ENCODE measurements at places on chromosomes 16 and 17.

DNA sequence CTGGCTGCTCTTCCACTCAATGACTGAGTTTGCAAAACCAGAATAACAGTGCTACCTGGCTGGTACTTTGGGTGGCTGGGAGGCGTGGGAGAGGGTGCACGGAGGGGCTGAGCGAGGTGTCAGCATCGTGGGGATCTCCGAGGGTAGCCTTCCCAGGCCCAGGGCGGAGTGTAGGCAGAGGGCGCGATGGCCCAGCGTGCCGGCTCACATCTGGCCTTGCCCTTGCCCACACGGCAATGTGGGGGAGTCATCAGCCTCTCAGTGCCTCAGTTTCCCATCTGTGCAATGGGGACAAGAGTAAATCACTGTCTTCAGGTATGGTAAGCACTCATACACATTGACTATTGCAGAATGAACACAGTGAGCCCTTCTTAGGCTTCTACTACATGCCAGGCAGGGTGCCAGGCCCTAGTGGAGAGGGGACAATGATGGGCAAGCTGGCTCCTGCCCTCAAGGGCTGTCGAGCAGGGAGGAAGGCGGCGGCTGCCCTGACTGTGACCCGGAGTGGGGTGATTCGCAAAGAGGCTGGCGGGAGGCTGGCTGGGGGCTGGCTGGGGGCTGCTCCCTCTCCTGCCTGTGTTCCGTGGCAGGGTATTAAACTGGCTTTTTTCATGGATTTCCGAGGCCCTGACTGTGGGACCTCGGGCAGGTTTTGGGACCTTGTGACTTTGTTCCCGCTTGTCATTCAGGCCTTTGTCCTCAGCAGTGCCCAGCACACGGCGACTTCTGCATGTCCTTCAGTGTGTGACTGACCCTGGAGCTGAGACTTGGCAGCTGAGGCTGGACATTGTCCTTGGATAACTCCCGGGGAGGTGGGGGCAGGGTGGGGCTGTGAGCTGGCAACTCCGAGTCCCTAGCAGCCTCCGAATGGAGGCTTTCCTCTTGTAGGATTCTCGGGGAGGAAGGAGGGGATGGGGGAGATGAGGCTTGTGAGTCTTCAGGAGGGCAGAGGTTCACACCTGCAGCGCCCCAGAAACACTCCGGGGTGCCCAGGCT is 243.1 kb downstream of the SEC14L1 start:
- no peak for DNase-seq

GRCh38 chr16:67425061-67425460 is 5.9 kb upstream of the HSD11B2 start:
- no peak for DNase-seq

DNA sequence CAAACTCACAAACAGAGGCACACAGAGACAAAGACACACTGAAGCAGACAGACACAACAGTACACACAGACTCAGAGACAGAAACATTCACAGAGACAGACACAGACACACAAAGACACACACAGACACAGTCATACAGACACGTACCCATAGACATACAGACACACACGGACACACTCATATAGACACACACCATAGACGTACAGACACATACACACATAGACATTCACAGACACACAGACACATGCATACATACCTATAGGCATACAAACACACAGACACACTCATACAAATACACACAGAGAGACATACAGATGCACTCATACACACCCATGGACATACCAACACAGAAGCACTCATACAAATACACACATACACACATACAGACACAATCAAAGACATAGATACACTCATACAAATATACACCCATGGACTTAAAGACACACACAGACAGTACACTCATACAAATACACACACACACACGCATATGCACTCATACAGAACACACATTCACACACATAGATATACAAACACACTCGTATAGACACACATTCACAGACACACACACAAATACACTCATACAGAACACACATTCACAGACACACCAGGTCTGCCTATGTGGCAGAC is 19.9 kb upstream of the MRTFB start:
- no peak for DNase-seq

DNA sequence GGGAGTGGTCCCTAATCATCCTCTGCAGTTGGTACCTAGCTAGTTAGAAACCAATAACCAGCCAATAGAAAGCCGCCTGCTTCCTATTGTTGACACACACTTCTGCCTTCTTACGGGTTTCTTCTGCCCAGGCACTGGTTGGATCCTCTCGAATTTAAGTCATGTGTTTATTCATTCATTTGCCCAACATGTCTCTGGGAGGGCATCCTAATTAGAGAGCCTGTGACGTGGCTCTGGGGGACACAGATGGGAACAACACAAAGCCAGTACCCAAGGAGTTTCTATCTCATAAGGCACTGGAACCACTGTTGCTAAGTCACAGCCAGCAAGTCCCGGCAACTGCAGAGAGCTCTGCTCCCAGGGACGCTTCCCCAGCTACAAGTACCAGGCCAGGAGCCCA is 300.7 kb upstream of the TNRC6C start:
- no peak for DNase-seq

GRCh38 chr17:7511108-7511507 is 26.9 kb downstream of the POLR2A start:
- no peak for DNase-seq

DNA sequence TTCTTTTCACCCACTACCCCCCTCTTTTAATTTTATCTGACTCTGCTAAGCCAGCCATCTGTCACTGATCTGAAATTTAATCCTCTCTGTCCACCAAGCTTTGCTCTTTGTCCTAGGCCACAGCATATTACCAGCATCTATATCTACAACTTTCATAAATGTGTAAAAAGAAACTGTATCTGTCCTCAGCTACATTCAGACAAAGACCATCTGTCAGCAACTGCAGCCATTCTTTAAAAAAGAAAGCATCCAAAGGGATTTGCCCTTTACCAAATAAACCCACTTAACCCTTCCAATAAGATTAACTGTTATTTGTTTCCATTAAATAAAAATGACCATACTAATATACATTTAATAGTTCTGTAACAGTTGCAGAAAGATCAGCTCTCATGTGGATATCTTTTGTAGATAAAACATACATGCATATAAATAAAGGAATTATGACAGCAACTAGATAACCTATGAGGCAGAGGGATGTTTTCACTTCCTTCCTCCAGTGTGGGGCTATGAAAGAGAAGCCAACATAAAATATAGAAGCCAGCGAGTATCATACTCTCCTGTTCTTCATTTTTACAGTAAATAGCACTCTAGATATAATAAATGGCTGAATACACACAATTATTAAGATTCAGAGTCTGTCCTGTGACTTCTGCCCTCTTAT is 602.5 kb upstream of the SALL1 start:
- DNase-seq, result no peak

GRCh38 chr17:72343911-72344310 is 223.1 kb downstream of the SOX9 start:
- DNase-seq, result no peak

- no peak for DNase-seq
These were observed 10.2 kb upstream of the ETV4 start for GRCh38 chr17:43556292-43556691.

DNA sequence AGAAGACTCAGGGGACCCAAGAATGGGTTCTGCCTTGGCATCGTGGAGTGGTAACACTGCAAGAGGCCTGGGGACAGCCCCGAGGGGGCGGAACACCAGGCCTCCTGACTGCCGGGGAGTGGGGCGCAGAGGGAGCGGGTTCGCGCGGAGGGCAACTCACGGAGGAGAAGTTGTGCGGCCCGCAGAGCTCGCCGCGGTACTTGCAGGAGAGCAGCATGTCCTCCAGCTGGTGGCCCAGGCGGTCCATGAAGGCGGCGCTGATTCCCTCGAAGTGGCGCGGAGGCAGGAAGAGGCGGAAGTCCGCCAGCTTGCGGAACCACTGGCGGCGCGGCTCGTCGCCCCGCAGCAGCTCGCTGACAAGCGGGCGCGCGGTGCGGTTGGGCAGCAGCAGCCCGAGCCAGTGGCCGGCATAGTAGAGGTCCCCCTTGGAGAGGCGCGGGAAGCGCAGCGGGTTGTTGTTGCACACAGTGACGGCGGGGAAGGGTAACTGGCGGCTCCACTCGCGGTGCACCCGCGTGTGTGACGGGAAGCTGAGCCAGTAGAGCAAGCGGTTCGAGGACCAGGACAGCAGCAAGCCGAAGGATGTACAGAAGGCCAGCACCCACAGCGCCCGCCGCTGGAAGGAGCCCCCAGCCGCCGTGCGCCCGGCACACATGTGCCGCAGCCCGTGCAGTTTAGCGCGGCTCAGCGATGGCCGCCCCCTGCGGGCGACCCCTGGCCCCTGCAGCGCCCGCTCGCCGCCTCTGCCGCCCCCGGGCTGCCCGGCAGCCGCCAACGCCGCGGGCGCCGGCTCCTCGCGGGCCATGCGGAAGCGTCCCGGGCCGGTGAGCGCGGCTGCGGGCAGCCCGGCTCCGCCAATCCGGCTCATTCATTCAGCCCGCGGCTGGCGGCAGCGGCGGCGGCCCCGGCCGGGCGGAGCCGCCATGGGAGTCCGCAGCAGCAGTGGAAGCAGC is 1.6 kb downstream of the ASIC2 start:
- DNase-seq, result no peak

GRCh38 chr16:9843424-9844018 is 338.7 kb downstream of the GRIN2A start:
- no peak for DNase-seq

DNA sequence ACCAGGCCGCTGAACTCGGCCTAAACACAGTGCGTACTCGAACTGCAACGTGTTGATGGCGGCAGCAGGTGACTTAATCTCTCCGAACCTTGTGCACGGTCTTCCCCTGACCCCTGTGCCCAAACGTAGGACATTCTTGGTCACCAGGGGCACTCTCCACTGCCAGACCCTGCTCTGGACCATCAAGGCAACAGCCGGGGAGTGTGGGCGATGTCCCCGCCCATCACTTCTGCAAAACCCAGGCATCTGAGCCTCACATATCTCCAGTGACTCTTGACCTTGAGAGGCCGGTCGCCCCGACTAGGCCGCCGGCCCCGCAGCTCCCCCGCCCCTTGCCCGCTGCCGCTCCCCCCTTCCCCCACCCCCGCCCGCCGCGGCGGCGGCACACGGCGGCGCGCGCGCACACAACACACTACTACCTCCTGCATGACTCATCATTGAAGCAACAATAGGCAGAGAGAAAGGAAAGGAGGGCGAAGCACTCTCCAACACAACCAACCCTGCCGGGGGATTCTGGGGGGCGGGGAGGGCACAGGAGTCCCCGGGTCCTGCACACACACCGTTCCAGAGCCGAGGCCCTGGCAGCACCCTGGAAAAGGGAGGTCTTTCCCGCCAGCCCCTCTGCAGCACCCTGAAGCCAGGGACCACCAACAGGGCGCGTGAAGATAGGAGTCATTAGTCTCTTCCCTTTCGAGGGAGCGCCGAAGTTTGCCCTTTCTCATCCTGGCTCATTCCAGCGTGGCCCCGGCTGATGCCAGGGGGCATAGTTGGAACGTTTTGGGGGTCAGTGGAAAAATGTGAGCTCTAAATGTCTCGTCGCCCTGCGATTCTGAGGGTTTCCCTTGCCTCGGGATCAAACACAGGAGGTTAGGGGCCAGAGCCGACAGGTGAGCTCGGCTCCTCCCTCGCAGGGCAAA is 1.9 kb downstream of the MNT start:
- peak; percentile 32 for DNase-seq

- no peak for DNase-seq
These were observed 64.6 kb downstream of the USP32 start for GRCh38 chr17:60327134-60327900.

- no peak for DNase-seq
These were observed 16.3 kb upstream of the AURKB start for GRCh38 chr17:8226536-8227237.

DNA sequence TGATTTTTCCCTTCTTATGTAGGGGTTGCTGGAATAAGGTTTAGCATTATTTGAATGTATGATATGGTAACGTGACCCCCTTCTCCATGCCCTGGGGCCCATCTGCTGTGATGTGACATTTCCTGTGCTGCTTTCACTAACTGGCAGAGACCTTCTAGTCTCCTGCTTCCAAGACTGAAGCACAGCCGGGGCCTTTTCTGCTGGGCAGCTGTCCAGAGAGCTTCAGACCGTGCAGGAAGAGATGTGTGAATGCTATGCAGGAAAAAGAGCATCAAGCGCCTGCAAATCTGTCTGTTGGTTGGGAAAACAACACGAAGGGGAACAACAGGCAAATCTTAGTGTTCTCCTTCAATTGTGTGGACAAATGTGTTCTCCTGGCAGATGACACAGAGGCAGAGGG is 128.5 kb downstream of the SPACA3 start:
- no peak for DNase-seq

DNA sequence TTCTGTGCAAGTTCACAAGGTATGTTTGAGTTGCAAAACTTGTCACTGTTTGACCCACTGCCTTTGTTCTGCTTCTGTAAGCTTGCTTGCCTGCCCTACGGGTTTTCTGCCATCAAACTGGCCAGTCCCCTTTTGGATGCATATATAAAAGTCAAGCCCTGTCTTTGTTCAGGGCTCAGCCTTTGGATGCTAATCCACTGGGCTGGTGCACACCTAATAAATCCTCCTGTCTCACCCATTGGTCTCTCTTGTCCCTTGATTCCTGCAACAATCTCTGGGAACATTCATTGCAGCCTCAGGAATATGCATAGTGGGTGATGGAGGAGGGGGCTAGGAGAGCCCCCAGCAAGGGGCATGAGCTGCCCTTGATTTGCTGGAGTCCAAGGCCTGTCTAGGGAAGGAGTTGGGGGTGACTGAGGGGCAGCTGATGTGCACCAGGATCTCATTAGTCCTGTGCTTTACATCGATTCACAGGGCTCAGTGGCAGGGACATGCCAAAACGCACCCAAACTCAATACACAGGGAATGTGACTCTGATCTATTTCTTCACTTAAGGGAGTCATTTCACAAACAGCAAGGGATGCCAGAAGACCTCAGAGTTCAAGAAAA is 225.4 kb upstream of the NLRP1 start:
- no peak for DNase-seq

DNA sequence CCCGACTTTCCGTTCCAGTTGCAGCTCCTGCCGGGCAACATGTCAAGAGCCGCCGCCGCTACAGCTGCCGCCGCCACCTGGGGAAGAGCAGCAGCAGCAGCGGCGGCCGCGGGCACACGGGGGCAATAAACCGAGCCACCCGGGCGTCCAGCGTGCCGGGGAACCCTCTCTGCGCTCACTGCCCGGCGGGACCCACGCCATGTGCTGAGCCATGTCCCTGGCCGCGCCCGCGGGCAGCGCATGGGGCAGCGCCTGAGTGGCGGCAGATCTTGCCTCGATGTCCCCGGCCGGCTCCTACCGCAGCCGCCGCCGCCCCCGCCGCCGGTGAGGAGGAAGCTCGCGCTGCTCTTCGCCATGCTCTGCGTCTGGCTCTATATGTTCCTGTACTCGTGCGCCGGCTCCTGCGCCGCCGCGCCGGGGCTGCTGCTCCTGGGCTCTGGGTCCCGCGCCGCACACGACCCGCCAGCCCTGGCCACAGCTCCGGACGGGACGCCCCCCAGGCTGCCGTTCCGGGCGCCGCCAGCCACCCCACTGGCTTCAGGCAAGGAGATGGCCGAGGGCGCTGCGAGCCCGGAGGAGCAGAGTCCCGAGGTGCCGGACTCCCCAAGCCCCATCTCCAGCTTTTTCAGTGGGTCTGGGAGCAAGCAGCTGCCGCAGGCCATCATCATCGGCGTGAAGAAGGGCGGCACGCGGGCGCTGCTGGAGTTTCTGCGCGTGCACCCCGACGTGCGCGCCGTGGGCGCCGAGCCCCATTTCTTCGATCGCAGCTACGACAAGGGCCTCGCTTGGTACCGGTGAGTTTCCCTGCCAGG is 604 bp downstream of the HS3ST3B1 start:
- DNase-seq, result peak; percentile 27

- no peak for DNase-seq
These were observed 24.9 kb downstream of the TOM1L2 start for GRCh38 chr17:17947309-17947708.

GRCh38 chr16:77057161-77057774 is 133.7 kb upstream of the MON1B start:
- DNase-seq, result no peak

GRCh38 chr17:54920819-54921218 is 20.2 kb downstream of the TOM1L1 start:
- DNase-seq, result no peak
